ENCODE measurements at places on chromosomes 6 and 20. TPM values are rescaled to one million over a fixed set of nuclear protein-coding genes. Genes with fewer than 3 reads are reported as not detected.

- DNase-seq, result no peak
These were observed 48.2 kb upstream of the TINAG start for GRCh38 chr6:54260025-54260424.

GRCh38 chr20:32861446-32861845, 2.7 kb downstream of the EFCAB8 start:
- no peak for DNase-seq

DNA sequence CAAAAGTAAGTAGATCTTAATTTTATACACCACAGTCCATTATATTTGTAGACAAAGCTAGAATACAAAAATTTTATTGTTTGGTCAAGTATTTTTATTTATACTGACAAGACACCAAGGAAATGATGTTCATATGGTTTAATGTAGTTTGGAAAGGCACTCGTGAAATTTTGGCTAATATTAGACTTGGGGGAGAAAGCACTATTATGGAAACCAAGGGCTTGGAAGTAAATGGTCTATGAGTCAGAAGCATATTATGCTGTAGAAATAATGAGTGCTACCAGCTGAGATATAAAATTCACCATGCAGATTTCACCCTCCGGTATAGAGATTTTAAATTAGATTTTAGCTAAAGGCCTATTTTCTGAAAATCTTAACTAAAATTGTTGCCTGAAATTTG, 233.6 kb downstream of the KCNQ5 start:
- DNase-seq, result no peak

Gene MAP1LC3A
- 4.7 TPM for total RNA-seq

Gene OR2B6
- total RNA-seq, result not detected

GRCh38 chr6:39137245-39137644, 22.3 kb upstream of the SAYSD1 start:
- peak; percentile 68 for DNase-seq

DNA sequence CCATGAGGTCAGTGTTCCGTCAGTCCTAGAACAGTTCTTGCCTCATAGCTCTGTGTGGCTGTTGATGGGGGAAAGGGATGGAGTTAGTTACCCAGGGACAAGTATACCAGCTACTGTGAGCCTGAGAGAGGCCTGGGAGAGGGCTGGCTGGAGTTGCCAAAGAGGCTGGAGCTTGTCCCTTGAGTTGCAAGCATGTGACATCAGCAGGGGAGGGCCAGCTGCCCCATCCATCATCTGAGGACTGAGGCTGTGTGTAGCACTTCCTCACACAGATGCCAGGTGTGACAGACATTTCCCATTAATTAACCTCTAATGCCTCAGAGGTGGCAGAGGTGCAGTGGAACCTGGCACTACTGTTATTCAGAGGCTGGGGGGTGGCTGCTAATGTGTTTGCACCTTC, 131.6 kb downstream of the PHACTR3 start:
- DNase-seq, result no peak

- no peak for DNase-seq
These were observed 18.7 kb upstream of the LY86 start for GRCh38 chr6:6569811-6570164.

DNA sequence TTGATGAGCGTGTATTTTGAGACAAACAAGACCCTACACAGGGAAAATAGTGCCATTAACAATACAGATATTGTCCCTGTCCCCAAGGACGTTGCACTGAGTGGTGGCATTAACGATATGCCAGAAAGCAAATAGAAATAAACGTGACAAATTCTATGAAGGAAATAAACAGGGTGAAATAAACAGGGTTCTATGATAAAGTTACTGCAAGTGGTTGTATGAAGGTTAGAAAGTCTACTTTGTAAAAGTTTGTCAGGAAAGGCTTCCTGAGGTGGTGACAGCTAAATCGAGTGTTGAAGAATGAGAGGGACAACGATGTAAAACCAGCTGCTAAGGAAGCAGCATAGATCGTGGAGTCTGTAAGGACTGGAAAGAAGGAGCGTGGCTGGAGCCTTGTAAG, 380.2 kb downstream of the LAMA2 start:
- no peak for DNase-seq

DNA sequence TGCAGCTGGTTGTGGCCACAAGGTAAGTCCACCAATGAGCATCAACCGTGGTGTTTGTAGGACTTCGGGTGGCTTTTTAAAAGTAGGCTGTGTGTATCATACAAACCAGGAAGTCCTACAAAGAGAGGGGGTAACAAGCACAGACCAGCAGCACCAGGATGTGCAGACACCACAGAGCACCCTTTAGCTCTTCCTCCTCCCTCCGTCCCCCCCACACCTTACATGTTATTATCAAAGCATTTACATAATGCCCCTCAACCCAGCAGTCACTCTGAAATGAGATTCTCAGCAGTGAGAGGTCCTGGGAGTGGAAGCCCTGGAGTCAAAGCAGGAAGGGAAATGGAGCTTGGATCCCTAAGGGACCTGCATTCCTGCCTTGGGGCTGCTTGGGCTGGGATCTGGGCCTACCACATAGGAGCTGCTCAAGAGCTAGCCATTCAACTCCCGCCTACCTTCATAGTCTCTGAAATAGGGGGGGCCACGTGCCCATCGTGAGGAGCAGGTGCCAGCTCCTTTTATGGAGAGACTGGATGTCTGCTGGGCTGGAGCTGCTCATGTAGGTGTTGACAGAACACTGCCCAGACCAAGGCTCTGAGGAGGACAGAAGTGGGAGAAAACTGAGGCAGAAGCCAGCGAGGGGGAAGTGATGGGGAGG, 90.6 kb downstream of the PSMB1 start:
- no peak for DNase-seq

DNA sequence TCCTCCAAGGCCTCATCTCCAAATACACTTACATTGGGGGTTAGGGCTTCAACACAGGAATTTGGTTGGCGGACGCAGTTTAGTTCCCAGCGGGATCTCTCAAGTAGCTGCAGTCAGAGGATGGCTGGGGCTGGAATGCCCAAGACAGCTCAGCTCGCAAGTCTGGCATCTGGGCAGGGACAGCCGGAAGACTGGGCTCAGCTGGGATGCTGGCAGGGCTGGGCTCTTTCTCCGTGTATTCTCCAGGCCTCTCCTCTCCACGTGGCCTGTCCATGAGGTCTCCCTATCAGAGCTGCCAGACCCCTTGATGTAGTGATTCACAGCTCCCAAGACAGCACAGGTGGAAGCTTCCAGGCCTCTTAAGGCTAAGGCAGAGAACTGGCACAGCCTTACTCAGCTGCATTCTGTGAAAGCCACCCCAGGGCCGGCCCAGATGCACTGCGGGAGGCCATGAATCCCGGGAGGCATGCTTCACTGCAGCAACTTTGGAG, 5.0 kb downstream of the FGD2 start:
- DNase-seq, result no peak

- no peak for DNase-seq
These were observed 98.8 kb upstream of the CEP85L start for GRCh38 chr6:118750143-118750542.

Gene ZNF184
- 12.4 TPM for total RNA-seq

Gene TFEB
- 15.8 TPM for total RNA-seq

DNA sequence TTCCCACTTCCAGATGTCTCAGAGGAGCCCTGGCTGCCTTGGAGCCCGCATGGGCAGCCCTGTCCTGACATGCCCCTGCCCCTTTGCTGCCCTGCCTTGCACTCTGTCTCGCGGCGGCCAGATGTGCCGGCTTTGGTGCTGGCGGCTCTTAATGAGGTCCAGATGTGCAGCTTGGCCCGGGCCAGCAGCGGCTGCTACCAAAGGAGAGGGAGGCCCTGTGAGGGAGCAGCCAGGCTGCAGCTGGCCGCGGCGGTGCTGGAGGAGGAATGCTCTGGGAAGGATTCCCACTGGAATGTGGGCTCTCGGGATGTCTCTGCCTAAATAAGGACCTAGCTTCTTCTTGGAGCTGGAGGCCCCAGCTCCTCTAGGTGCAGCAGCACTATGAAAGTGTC, 72.4 kb downstream of the FGD2 start:
- DNase-seq, result no peak

GRCh38 chr6:26224940-26225847, 138.0 kb downstream of the HFE start:
- no peak for DNase-seq

DNA sequence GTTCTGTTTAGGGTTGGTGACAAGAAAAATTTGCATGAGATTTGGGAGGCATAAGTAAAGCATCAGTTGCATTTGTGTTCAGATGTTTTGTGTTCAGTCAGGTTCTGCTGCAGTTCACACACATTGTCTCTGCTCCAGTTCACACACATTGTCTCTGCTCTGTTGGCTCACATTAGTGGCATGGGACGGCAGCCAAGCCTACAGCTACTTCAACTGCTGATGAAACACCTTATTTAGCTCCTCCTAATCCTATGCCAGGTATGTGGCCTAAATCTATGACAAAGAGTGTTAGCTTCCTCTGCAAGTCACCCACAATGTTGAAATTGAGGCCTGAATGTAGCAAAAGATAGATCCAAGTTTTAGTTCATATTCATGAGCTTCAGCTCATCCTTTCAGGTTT, 278.1 kb upstream of the SYNCRIP start:
- DNase-seq, result no peak

Data from activated CD8-positive, alpha-beta memory T cell treated with anti-CD3 and anti-CD28 coated beads, Interleukin-2, amount 10 ng/mL, durations not matched to agents 7 days and 5 days (primary cell).